Heart right ventricle (tissue), 16 donors: ENCODE measurements at places on chromosomes 3 and 15. TPM values are rescaled to one million over a fixed set of nuclear protein-coding genes. Genes with fewer than 3 reads are reported as not detected.

Gene FILIP1L
- total RNA-seq, result 64.6 TPM

GRCh38 chr3:43369404-43370292 is 83.3 kb downstream of the SNRK start:
- H3K27ac ChIP-seq, result no peak overlapping the region
- no peaks in the 10 kb centered on the region for H3K36me3 ChIP-seq
- H3K27me3 ChIP-seq, result no peaks in the 10 kb centered on the region
- peaks cover 18% of the 10 kb centered on the region for H3K4me1 ChIP-seq
- DNase-seq, result no peak

- H3K27me3 ChIP-seq, result no peaks in the 10 kb centered on the region
- H3K4me1 ChIP-seq, result no peaks in the 10 kb centered on the region
- H3K36me3 ChIP-seq, result no peaks in the 10 kb centered on the region
- peak; percentile 22 for DNase-seq
Observed at GRCh38 chr3:72123908-72124441, 339.0 kb upstream of the PROK2 start.

Gene SAMMSON
- not detected for total RNA-seq

- peaks cover 2% of the 10 kb centered on the region for H3K4me1 ChIP-seq
- H3K36me3 ChIP-seq, result no peaks in the 10 kb centered on the region
- no peak for DNase-seq
Observed at GRCh38 chr15:36907295-36907694, 193.1 kb downstream of the MEIS2 start.

- H3K36me3 ChIP-seq, result no peaks in the 10 kb centered on the region
- no peak for DNase-seq
- no peaks in the 10 kb centered on the region for H3K27me3 ChIP-seq
- no peak overlapping the region for H3K4me3 ChIP-seq
- no peaks in the 10 kb centered on the region for H3K4me1 ChIP-seq
Observed at GRCh38 chr3:109803274-109803673, 465.9 kb upstream of the DPPA4 start.

DNA sequence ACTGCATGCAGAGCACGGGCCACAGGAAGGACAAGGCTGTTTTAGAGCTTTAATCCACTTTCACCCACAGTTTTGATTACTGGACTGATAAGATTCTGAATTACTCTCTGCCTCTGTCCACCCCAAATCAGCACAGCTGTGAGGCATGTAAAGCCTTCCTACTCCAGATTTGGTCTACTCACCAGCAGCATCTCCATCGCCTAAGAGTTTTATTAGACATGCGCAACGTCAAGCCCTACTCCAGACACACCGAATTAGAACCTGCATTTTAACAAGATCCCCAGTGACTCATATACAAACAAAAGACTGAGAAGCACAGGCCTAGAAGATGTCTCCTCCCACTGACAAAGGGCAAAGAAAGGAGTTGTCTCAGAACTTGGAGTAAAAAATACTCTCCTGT is 221.2 kb downstream of the TUSC7 start:
- no peak for DNase-seq
- no peaks in the 10 kb centered on the region for H3K4me1 ChIP-seq

DNA sequence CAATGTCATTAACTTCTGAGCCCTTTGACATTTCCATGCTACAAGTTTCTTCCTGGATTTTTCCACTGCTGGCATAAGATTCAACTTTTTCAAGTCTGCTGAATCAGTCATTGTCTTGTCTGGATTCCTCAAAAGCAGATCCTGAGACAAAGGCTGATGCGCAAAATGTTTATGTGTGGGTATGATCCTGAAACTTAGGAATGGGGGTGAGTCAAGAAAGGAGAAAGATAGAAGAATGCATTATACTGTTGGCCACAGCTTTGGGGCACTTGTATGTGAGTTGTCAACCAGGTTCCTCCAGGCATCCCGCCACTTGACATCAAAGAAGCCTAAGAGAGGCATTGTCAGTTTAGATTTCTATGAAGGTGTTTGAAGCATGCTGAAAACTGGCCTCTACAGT is 50.4 kb downstream of the FOXB1 start:
- H3K27ac ChIP-seq, result no peak overlapping the region
- no peaks in the 10 kb centered on the region for H3K4me1 ChIP-seq
- no peaks in the 10 kb centered on the region for H3K27me3 ChIP-seq
- H3K4me3 ChIP-seq, result no peak overlapping the region
- DNase-seq, result no peak

DNA sequence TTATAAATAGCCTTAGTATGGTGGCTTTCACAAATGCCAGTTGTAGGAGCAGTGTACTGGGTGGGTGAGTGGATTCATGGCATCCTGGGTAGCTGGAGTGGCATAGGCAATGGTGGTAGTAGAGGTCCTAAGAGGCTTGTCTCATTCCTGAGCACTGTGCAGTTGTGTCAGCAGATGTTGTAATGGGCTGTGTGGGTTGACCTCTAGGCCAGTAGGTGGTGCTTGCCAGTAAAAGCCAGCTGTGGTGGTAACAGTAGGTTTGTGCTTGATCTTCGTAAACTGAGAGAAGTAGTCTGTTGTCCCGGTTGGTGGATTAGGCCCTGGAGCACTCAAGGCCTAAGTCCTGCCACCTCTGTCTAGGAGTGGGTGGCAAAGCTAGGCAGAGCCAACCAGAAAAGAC is 149.7 kb upstream of the SUCLG2 start:
- no peaks in the 10 kb centered on the region for H3K36me3 ChIP-seq
- no peak overlapping the region for H3K27ac ChIP-seq
- H3K27me3 ChIP-seq, result no peaks in the 10 kb centered on the region
- DNase-seq, result no peak
- no peaks in the 10 kb centered on the region for H3K4me1 ChIP-seq

GRCh38 chr3:107217172-107217571 is 160.1 kb upstream of the CCDC54 start:
- no peaks in the 10 kb centered on the region for H3K27me3 ChIP-seq
- no peaks in the 10 kb centered on the region for H3K36me3 ChIP-seq
- H3K4me1 ChIP-seq, result peaks cover 13% of the 10 kb centered on the region
- H3K27ac ChIP-seq, result no peak overlapping the region
- DNase-seq, result no peak

- H3K27ac ChIP-seq, result no peak overlapping the region
- DNase-seq, result no peak
- no peak overlapping the region for H3K4me3 ChIP-seq
- peaks cover 13% of the 10 kb centered on the region for H3K4me1 ChIP-seq
Observed at GRCh38 chr3:71546821-71547220, 36.7 kb downstream of the FOXP1 start.

- peaks cover 10% of the 10 kb centered on the region for H3K36me3 ChIP-seq
- H3K27ac ChIP-seq, result no peak overlapping the region
- DNase-seq, result no peak
- no peaks in the 10 kb centered on the region for H3K27me3 ChIP-seq
- no peak overlapping the region for H3K4me3 ChIP-seq
- H3K4me1 ChIP-seq, result no peaks in the 10 kb centered on the region
Observed at GRCh38 chr3:78665776-78666469, 1101.9 kb downstream of the ROBO1 start.

Gene IMPDH2
- total RNA-seq, result 60.0 TPM

DNA sequence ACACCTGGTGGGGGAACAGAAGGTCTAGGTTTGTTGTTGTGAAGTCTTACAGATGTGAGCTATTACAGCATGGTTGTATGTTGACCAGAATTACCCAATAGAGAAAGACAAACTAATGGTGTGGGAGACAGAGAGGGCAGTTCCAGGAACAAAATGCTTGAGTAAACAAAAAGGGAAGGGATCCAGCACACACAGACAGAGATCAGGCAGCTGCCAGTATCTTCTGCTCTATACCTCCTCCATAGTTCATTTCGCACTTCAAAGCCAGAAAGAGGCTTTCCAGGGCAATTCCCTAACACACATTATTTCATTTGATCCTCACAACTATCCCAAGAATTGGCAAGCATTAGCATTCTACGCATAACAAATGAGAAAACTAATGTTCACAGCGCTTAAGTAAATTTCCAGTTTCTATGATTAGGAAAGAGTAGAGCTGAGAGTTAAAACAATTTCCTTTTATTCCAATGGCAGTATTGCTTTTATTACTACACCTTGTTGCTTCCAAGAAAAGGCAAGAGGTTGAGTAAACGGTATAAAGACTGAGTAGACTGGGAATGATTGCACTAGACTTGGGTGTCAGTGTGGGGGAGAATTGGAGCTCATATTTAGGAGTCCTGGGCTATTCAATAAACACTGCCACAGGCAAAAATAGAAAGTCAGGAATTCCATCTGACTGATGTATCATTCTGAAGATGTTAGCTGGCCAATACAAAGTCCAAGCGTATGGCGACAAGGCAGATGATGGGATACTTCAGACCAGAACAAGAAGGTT is 39.7 kb upstream of the ZNF280D start:
- no peaks in the 10 kb centered on the region for H3K36me3 ChIP-seq
- DNase-seq, result no peak
- no peaks in the 10 kb centered on the region for H3K4me1 ChIP-seq
- H3K27ac ChIP-seq, result no peak overlapping the region
- no peak overlapping the region for H3K4me3 ChIP-seq

- H3K27me3 ChIP-seq, result no peaks in the 10 kb centered on the region
- H3K4me3 ChIP-seq, result no peak overlapping the region
- DNase-seq, result no peak
- no peaks in the 10 kb centered on the region for H3K4me1 ChIP-seq
- H3K36me3 ChIP-seq, result no peaks in the 10 kb centered on the region
Observed at GRCh38 chr3:115790759-115791158, 167.4 kb downstream of the GAP43 start.

Gene TRMT10C
- 29.7 TPM for total RNA-seq

DNA sequence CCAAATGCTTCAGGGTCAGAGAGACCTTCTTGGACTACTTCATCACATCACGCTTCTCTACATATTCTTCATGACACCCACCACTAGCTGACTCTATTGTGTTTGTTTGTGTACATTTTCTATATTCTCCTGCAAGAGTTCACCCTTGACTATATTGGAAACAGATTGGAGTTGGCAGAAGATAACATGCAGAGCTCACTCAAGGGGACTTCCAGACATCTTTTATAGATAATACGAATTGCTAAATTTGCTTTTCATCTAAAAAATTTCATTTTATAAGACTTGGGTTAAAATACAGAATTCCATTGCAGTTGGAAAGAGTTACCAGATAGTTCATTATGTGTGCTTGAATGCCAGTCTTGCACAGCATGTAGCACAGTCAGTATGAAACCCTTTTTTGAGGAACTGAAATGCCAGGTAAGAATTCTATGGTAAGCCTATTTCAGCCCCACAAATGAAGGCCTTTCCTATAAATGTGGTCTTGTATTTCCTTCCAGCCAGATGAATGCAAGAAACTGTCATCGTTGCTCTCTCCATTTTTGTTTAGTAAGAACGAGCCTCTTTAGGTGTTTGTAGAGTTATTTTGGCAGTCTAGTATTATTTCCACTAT is 177.6 kb downstream of the GHSR start:
- no peaks in the 10 kb centered on the region for H3K4me1 ChIP-seq
- H3K36me3 ChIP-seq, result peaks cover 91% of the 10 kb centered on the region
- H3K27me3 ChIP-seq, result no peaks in the 10 kb centered on the region
- no peak overlapping the region for H3K27ac ChIP-seq

Gene GJD2
- total RNA-seq, result not detected

Gene LOXL1
- total RNA-seq, result 23.9 TPM

DNA sequence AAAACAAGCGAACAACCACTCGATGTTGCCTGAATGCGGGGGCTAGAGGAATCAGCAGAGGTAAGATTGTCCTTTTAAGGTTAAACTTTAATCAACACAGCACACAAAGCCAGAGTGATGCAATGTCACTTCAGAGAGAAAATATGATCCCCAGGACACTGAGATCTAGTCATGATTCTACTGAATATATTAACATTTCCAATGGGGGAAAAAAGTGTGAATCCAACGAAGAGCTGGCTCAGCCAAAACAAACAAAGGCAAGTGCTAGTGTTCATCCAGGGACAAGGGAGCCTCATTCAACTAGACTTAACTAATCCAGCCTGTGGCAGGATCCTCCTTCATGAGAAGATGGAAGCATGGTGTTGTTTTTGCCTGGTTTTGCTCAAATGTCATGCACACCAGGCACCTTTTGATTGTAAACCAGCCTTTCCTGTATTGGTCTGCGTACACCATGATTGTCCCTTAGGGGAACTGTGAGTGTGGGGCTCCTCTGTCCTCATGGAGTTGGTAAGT is 35.8 kb downstream of the SCG5 start:
- no peaks in the 10 kb centered on the region for H3K27me3 ChIP-seq
- DNase-seq, result no peak
- H3K4me1 ChIP-seq, result peaks cover 9% of the 10 kb centered on the region
- H3K27ac ChIP-seq, result no peak overlapping the region
- no peaks in the 10 kb centered on the region for H3K36me3 ChIP-seq

- no peak overlapping the region for H3K27ac ChIP-seq
- H3K36me3 ChIP-seq, result no peaks in the 10 kb centered on the region
- DNase-seq, result no peak
Observed at GRCh38 chr3:185797993-185798830, 26.6 kb downstream of the IGF2BP2 start.

DNA sequence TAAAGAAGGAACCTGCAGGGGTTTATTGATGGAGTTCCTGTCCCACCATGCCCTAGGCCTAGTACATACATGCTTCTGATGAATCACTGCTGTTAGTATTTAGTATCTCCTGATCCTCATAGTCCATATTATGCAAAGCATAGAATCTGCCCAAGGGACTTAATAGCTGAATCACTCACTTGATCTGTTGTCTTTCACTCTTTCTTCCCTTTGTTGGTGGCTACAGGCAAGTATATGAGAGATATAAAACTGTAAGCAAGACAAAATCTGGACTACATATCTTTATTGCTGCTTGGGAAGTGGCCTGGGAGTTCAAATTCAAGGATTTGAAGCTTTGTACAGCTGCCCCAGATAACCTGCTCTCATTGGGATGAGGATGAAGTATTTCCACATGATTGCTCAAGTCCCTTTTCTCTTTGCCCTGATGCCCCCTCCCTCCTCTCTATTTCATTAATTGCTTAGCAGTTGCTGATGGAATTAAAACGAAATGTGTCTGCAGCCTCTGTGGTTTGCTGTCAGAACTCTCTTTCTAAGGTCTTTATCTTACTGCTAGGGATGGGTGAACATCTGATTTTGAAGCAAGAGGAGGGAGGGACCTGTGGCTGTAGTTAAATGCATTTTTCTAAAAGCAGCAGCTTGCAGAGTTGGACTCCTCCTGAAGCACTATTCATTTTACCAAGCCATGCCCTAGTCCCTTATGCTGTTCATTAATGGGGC is 114.1 kb downstream of the ZNF609 start:
- no peak for DNase-seq
- H3K4me3 ChIP-seq, result no peak overlapping the region
- H3K27ac ChIP-seq, result no peak overlapping the region
- H3K4me1 ChIP-seq, result no peaks in the 10 kb centered on the region

DNA sequence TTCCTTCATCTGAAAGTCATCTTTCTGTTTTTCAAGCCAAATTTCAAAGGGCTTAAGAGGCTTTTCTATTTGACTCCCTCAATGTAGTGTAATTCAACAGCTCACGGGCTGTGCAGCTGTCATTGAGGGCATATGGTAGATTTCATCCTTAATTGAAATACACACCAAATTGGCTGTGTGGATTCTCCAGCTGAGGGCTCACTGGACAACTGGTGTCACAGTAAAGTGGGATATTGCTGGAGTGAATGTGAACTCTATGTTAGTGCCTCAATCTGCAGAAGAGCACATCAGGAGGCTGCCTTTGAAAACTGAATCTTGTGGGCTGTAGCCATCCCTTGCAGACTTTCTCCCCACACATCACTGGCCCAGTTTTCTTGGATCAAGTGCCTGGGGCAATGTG is 120.1 kb downstream of the GALK2 start:
- H3K36me3 ChIP-seq, result peaks cover 3% of the 10 kb centered on the region
- no peak overlapping the region for H3K4me3 ChIP-seq
- no peaks in the 10 kb centered on the region for H3K27me3 ChIP-seq
- no peak overlapping the region for H3K27ac ChIP-seq
- no peak for DNase-seq

GRCh38 chr3:45664578-45664977 is 24.6 kb upstream of the SACM1L start:
- peak overlapping the region; percentile 74 for H3K27ac ChIP-seq
- peak; percentile 27 for DNase-seq
- no peaks in the 10 kb centered on the region for H3K27me3 ChIP-seq
- H3K36me3 ChIP-seq, result no peaks in the 10 kb centered on the region

Gene CACNA2D2
- 2.7 TPM for total RNA-seq
